ENCODE measurements at places on chromosomes 12 and 14.
A peak's percentile ranks its signal among the peaks of the same experiment; 100 is the strongest.

DNA sequence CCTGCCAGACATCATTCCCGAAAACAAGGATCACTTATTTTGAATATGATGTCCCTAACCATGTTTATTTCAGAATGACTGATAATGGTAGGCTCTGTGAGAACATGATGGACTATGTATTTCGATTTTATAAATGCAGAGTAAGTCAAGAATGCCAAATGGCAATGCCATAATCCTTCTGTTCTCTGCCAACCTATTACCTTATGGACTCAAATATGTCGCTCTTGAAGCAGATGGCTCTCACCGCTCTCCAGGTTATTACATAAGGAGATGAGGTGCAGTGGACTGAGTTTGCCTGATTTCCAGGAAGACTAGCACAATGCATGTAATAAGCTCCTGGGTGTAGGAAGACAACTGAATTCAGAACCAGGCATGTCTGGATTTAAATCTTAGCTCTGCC, 227.2 kb downstream of the BTG1 start:
- DNase-seq = no peak

GRCh38 chr12:25573346-25573745, 20.3 kb upstream of the LMNTD1 start:
- no peak for DNase-seq

- DNase-seq = peak; percentile 14
Measured at GRCh38 chr14:96797582-96798349, 584 bp downstream of the VRK1 start.

- DNase-seq = no peak
Measured at GRCh38 chr12:90945070-90945649, 9.8 kb downstream of the CCER1 start.

- DNase-seq = no peak
Measured at GRCh38 chr12:63999853-64000252, 155.4 kb downstream of the SRGAP1 start.

DNA sequence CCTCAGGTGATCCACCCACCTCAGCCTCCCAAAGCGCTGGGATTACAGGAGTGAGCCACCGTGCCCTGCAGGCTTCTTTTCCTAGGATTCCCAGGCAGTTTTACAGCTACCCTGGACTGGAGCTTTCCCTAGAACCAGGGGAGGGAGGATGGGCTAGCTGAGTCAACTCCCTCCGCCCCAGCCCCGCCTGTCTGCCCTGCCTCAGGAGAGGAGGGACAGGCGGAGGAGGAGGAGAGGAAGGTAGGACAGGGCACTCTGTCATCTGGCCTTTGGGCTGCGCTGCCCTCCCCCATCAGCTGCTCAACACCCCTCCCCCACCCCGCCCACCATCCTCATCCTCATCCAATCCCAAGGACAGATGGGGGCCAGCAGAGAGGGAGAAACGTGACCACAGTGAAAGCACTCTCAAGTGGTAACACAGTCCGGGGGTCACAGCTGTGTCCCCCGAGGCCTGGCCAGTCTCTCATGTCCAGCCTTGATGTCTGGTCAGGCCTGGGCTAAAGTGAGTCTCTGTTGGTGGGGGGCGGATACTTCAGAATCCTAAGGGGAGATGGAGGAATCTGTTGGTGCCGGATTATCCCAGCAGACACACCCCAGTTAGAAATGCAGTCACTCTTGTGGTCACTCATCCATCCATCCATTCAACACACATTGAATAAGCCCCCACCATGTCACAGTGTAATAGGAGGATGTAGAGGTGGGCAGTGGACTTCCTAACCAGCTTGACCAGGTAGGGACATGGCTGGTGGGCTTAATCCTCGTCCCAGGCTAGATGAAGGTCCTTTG, 12.3 kb downstream of the FIGNL2 start:
- no peak for DNase-seq

- DNase-seq = no peak
Measured at GRCh38 chr12:127635838-127636237, 631.1 kb upstream of the TMEM132C start.

GRCh38 chr14:61838661-61839245, 76.5 kb downstream of the SNAPC1 start:
- no peak for DNase-seq

All from T-helper 9 cell (primary cell).